NCI-H2171 (cell line): ENCODE measurements at places on chromosomes 11 and 22.

DNA sequence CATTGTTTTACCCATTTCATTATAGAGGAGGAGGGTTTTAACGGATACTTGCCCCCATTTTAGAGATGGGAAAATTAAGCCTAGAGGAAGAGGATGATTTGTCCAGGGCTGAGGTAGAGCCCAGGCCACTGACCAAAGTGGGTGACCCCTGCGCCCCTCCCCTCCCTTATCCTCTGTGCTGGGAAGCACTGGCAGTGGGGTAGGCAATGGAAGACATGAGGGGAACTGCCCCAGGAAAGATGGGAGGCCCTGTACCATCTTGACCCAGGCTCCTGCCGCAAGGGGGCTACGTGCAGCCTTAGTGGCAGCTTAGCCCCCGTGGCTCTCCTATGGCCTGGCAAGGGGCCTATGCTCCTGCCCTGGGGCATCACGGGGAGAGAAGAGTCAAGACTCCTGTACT, 76.4 kb upstream of the MYOD1 start:
- no peak for DNase-seq

DNA sequence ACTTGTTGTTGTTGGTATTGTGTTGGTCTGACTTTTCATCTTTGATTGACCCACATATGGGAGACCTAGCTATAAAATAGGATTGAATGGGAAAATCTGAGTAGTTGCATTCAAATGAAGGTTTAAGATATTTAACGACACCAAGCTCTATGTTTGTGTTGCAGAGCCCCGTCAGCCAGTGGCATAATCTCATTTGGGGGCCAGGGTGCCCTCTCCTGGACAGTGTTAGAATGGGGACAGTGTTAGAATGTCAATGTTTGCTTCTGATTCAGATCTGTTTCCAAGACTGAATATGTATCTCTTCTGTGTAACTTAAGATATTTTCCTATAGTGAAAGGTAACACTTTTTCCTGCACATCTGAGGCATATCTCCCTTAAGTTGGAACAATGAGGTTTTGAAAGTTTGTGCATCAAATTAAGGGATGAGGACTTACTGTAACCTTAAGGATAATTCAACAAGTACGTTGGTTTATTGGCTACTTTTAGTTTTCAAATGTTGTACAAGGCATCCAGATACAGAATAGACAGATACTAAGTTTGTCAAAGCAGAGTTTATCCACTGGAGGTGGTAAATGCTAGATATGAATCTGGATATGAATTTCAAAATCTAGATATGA, 5.3 kb upstream of the OR52M1 start:
- DNase-seq, result no peak

GRCh38 chr22:33095661-33096060, 37.5 kb upstream of the SYN3 start:
- DNase-seq, result no peak

DNA sequence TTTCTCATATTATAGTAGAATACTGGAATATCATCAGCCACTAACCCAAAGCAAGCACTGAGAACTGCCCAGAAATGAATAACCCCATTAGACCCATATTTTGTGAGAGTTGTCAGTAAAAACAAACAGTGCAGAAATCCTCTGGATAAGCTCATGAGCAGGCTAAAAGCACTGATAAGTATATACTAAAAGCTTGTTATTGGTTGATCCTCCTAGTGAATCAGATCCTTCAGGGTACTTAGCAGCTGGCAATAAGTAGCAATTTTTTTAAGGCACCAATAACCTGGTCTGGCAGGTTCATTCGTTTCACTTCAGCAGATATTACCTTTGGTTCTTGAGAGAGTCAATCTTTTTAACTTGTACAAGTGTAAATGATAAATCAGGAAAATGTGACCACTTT, 1.2 kb downstream of the NOX4 start:
- no peak for DNase-seq

DNA sequence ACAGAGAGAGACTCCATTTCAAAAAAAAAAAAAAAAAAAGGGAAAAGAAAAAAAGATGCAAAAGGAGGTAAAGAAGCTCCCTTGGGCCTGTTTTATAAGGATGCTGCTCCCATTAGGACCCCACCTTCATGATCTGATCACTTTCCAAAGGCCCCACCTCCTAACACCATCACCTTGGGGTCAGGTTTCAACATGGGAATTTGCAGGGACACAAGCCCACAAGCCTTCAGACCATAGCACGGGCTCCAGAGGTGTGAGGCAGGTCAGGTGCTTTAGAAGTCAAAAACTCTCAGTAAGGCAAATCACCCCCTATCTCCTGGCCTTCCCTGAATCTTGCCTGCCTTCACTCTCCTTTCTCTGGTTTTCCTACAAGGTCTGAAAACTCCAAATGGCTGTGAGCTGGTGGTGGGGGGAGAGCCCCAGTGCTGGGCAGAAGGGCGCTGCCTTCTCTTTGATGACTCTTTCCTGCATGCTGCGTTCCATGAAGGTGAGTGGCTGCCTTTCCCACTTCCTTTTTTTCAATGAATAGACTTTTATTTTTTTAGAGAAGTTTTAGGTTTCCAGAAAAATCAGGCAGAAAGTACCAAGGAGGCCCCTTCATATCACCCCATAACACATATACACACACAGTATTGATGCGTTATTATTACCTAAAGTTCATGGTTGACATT, 13.2 kb downstream of the ASPHD2 start:
- DNase-seq, result no peak

GRCh38 chr22:42269432-42270175, 849 bp downstream of the TCF20 start:
- DNase-seq, result peak; percentile 61

DNA sequence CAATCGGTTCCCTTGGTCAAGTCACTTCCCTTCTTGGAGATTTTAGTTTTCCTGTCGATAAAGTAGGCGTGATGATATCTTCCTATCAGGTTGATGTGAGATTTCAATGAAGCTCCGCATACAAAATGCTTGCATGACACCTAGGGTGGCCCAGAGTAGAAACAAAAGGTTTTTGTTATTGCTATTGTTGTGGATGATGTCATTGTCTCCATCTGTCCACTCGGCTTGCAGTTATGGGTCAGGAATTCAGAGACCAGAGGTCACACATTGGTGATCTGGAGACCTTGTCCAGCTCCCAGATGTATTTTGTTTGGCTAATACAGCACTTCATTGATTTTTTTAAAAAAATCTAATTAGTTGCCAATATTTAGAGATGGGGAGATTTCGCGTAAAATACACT, 382.1 kb downstream of the MN1 start:
- no peak for DNase-seq

- peak; percentile 28 for DNase-seq
Measured at GRCh38 chr11:101336858-101337257, 207.2 kb upstream of the PGR start.

DNA sequence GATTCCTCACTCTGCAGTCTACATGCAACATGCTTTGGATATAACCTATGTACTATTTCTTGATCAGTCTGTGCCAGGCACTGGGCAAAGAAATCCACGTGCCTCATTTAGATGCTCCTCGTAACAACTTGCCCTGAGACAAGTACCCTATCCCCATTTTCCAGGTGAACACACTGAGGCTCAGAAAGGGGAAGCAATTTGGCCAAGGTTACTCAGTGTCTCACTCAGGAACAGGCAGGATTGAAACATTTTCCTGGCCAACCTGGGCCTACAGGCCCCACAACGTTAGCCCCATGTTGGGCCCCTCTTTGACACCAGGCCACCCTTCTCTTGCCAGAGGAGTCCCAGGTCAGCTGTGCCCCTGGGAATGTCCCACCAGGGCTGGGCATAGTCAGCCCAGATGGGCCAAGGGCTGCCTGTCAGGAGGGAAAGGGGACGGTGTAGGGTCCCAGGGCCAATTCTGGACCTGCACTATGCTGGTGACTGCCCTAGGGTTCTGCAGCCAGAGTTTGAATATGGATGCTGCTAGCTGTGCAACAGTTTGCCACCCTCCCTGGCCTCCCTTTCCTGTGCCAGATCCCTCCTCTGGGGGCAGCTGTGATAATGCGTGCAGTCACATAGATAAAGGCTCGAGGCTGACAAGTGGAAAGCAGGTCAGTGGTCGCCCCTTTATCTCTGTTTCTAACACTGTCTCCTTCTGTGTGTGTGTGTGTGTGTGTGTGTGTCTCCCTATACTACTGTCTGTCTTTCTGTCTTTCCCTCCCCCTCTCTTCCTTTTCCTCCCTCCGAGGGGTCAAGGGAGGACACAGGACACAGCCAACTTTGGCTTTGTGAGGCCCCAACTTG, 10.4 kb upstream of the EMID1 start:
- no peak for DNase-seq

DNA sequence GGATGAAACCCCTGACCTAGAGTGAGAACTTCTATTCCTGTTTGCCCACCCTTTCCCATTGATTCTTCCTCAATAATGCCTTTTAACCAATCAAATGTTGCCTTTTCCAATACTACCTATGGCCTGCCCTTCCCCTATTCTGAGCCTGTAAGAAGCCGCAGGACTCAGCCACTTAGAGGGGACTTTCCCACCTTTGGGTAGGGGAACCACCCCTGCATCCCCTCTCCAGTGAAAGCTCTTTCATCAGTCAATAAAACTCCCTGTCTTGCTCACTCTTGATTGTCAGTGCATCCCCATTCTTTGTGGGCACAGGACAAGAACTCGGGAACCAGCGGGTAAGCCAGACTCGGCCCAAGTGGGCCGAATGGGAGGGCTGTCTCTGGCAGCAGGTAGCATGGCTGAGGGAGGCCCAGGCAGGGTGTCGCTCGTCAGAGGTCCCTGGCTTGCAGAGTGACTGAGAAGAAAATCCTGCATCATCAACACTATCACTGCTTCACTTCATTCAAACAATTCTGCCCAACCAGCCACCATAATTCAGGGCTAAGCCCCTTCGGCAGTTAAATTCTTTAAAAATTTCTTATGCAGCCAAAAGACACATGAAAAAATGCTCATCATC, 30.4 kb downstream of the LDHAL6A start:
- DNase-seq, result no peak

- DNase-seq, result no peak
Measured at GRCh38 chr11:65111159-65111743, 421 bp upstream of the TM7SF2 start.

GRCh38 chr11:5277807-5278382, 8.2 kb upstream of the HBE1 start:
- DNase-seq, result no peak

GRCh38 chr22:36659762-36660509, 43.6 kb downstream of the CACNG2 start:
- peak; percentile 85 for DNase-seq

GRCh38 chr11:94750319-94751217, 17.6 kb upstream of the AMOTL1 start:
- no peak for DNase-seq

DNA sequence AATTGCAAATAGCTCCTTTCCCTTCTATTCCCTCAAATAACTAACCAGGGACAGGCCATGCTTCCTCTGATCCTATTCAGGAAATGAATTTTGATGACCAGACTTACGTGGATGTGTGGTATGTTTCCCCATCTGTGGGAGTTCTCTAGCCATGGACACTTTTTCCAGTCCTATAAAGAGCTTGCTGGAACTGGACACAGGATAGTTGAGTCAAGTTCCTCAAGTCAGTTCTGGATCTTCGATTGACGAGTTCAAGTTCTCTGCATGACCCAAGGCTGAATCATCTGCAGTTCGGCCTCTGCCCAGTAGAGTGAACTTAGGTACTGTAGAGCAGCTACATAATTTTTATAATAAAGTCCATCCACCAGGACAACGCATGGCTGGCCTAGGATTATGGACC, 52.7 kb upstream of the CCND1 start:
- DNase-seq, result no peak

DNA sequence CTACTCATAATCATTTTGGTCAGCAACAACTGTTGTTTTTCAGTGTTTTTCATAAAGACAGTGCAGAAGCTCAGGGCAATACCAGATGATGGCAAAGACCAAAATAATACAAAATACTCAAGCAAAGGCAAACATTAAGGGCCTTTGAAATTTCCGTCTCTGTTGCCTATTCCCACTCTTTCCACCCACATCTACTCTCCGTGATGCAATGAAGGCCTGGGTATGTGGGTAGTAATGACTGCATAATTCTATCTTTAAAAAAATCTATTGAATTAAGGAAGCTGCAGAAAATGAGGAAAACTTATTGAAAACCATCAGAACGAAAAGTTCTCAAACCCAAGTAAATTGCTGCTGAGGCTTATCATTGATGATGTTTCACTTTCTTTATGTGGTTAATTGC, 203.3 kb downstream of the MAML2 start:
- DNase-seq, result no peak

GRCh38 chr11:67666676-67667489, 7.5 kb downstream of the ALDH3B2 start:
- DNase-seq, result no peak

DNA sequence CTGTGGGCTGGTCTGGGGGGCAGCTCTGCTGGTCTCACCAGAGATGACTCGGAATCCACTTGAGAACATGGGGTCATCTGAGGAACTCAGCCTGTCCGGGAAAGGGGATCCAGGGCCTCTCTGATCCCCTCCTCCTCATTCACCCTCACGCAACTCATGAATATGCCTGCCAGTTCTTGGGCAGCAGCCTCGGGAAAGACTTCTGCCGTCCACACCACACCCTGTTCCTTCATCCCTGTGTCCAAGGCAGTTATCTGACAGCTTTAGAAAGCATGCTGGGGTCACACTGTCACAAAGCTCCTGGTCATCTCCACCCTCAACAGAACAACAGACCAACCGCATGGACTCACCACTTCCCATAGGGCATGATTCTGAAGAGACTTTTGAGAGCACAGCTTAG, 88.3 kb downstream of the AMOTL1 start:
- no peak for DNase-seq

- no peak for DNase-seq
Measured at GRCh38 chr22:29604076-29604360, 585 bp downstream of the NF2 start.

GRCh38 chr11:74025467-74026166, 16.7 kb upstream of the UCP3 start:
- no peak for DNase-seq

DNA sequence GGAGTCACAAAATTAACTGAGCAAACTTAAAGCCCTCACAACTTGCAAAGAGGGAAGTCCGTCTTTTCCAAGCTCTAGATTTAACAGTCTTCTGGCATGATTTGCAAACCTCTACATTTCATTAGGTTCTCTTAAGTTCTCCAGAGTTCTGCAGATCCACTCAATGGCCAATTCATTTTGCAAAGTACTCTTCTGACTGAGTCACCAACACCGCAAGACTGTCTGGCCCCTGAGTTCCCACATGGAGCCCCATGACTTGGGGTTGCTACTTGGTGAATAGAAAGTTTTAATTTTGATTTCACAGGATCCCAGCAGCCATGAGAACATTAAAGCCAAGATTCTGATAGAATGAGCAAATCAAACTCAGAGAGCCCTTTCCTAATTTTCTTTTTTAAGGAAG, 134.5 kb downstream of the PLEKHA7 start:
- DNase-seq, result no peak

GRCh38 chr22:37419969-37420685, 7.2 kb downstream of the ELFN2 start:
- no peak for DNase-seq

- DNase-seq, result no peak
Measured at GRCh38 chr11:116329354-116330090, 443.3 kb downstream of the BUD13 start.

DNA sequence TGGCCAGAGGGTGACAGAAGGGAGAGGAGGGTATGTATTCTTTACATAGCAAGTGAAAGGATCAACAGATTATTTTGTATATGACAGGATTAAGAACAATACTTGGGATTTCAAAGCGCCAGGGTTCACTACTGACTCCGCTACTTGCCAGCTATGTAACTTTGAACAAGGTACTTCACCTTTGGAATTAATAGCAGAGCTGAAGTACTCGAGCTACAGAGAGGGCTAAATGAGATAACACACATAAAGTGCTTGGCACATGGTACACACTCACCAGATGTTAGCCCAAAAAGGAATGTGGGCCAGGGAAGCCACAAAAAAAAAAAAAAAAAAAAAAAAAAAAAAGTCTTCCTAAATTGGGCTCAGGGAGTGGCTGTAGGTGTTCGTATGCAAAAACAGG, 408.4 kb downstream of the BUD13 start:
- DNase-seq, result no peak
